ENCODE measurements at places on chromosomes 4 and X. TPM values are rescaled to one million over a fixed set of nuclear protein-coding genes. Genes with fewer than 3 reads are reported as not detected.

GRCh38 chr4:13922459-13922858 is 294.9 kb upstream of the BOD1L1 start:
- DNase-seq: no peak

DNA sequence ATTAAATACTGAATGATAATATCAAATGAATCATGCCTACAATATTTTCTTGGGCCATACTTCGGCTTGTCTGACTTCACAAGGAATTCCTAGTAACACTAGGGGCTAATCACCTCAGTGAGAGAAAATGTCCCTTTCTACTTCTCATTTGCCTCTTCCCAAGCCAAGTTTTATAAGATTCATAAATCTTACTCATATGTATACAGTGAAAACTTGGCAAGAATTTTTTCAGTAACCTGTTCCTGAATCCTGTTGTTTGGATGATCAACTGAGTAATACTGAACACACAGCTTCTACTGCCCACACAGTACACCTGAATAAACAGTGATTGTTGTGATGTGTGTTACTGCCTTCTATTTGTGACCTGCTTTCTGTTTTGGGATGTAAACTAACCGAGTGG is 16.5 kb downstream of the TMPRSS11E start:
- DNase-seq: no peak

MAGEB3 gene
- not detected for total RNA-seq

BCOR gene
- 17.9 TPM for total RNA-seq

AVPR2 gene
- 2.9 TPM for total RNA-seq

LNX1 gene
- 3.4 TPM for total RNA-seq

CTAG1A gene
- total RNA-seq: not detected

SAGE1 gene
- not detected for total RNA-seq

HPF1 gene
- total RNA-seq: 20.9 TPM
